Activated naive CD4-positive, alpha-beta T cell treated with anti-CD3 and anti-CD28 coated beads for 36 hours (primary cell): ENCODE measurements at places on chromosomes 1 and 21. TPM values are rescaled to one million over a fixed set of nuclear protein-coding genes. Genes with fewer than 3 reads are reported as not detected.

- H3K4me3 ChIP-seq, result no peak overlapping the region
- peaks cover 20% of the 10 kb centered on the region for H3K27me3 ChIP-seq
These were observed 3.0 kb downstream of the TENT5B start for GRCh38 chr1:27009601-27010197.

PLPPR4 gene
- not detected for total RNA-seq

NCF2 gene
- total RNA-seq, result 14.0 TPM

GRCh38 chr1:26321315-26322041 lies 3.7 kb downstream of the CD52 start:
- peak overlapping the region; percentile 90 for H3K27ac ChIP-seq
- DNase-seq, result peak; percentile 99
- H3K27me3 ChIP-seq, result no peaks in the 10 kb centered on the region
- H3K36me3 ChIP-seq, result peaks cover 8% of the 10 kb centered on the region

DNA sequence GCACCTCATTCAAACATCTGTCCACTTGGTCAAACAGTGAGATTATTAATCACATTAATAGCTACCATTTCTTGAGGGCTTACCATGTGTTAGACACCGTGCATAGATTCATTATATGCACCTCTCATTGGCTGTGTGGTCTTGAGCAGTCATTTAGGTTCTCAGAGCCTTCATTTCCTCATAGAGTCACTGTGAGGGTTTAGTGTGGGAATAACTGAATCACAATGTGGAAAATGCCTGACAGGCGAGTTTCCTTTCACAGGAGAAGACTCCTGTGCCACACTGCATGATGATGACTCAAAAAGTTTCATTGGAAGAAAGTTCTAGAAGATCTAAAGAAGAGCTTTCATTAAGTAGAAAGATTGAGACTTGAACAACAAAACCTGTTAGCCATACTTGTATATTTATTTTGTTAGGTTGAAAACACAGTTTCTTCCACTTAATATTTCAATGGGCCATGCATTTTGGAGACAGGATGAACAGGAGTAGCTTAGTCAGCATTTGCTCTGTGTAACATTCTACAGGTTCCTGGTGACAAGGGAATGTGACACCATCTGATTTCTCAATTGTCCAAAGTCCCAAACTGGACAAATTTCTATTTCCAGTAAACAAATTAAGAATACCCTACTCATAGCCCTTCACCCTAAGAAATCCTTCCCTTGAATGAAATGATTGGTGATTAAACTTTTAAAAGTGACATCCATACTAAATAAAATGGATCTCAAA lies 45.7 kb downstream of the FYB2 start:
- no peak overlapping the region for H3K27ac ChIP-seq
- H3K4me3 ChIP-seq, result no peak overlapping the region
- peaks cover 2% of the 10 kb centered on the region for H3K27me3 ChIP-seq
- no peak for DNase-seq
- no peaks in the 10 kb centered on the region for H3K36me3 ChIP-seq

DNAJC6 gene
- 2.0 TPM for total RNA-seq

- no peak overlapping the region for H3K27ac ChIP-seq
- H3K4me3 ChIP-seq, result no peak overlapping the region
- no peaks in the 10 kb centered on the region for H3K4me1 ChIP-seq
- no peaks in the 10 kb centered on the region for H3K27me3 ChIP-seq
- no peak for DNase-seq
- H3K36me3 ChIP-seq, result no peaks in the 10 kb centered on the region
These were observed 22.4 kb upstream of the AHCTF1 start for GRCh38 chr1:246954126-246954525.

GRCh38 chr1:89640440-89640839 lies 7.5 kb downstream of the LRRC8C start:
- no peak overlapping the region for H3K27ac ChIP-seq
- H3K4me1 ChIP-seq, result peaks cover 81% of the 10 kb centered on the region
- H3K36me3 ChIP-seq, result peaks cover 35% of the 10 kb centered on the region
- no peak overlapping the region for H3K4me3 ChIP-seq
- no peaks in the 10 kb centered on the region for H3K27me3 ChIP-seq
- no peak for DNase-seq

RGS5 gene
- total RNA-seq, result 2.8 TPM

DNA sequence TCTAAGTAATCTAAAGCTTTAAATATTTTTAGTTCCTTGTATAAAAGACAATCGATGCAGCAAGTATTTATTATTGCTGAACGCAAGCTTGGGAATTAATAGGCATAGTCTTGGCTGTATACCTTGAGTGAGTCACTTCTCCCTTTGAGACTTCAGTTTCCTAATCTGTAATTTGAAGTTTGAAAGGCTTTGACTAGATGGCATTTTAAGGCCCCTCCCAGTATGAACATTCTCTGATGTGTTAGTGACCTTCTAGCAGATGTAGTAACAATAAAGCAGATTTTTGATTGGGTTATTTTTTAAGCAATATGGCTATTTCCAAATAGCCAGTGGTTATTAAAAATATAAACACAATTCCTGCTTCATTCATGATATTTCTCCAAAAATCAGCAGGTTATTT lies 58.2 kb downstream of the DUSP10 start:
- no peaks in the 10 kb centered on the region for H3K27me3 ChIP-seq
- H3K27ac ChIP-seq, result no peak overlapping the region
- no peak for DNase-seq
- H3K36me3 ChIP-seq, result no peaks in the 10 kb centered on the region
- no peaks in the 10 kb centered on the region for H3K4me1 ChIP-seq

ENAH gene
- total RNA-seq, result 0.91 TPM

WDR64 gene
- not detected for total RNA-seq

SYCP1 gene
- not detected for total RNA-seq

DNA sequence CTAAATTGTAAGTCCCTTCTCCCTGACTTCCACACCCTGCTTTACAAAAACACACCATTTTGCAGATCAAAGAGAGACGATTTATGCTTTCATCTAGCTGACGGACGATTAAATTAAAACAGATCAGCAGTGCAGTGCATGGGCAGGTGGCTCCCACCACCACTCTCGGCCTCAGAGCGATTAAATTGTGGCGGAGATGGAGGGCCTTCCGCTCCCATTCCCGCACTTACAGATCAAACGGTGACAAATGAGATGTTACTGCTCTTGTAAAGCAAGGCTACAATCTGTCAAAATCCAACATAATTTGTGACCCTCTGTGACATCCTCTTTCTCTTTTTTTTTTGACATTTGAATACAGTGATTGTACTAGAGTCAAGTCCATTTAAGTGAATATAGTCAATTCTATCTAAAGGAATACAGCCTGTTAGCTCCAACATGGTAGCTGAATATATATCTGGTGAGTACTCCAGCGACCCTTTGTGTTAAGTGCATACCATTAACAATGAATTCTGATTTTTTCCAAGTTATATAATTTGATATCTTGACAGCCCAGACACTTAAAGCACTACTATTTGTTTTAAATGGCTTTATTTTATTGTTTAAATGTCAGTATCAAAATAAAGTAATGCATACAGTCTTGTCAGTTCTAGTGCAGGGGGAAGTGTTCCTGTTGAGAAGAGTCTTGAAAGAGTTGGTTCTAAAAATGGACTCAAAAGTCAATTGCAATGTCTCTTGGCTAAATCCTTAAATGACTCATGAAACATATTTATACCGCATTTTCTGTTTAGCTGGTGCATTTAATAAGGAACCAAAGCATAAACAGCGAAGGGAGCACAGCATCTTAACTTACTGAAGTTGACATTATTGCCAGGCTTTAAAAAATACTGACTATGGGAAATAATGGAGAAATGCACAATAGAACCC lies 109.0 kb downstream of the ESRRG start:
- no peaks in the 10 kb centered on the region for H3K36me3 ChIP-seq
- H3K4me3 ChIP-seq, result no peak overlapping the region
- no peak for DNase-seq
- no peaks in the 10 kb centered on the region for H3K4me1 ChIP-seq
- no peak overlapping the region for H3K27ac ChIP-seq

DNA sequence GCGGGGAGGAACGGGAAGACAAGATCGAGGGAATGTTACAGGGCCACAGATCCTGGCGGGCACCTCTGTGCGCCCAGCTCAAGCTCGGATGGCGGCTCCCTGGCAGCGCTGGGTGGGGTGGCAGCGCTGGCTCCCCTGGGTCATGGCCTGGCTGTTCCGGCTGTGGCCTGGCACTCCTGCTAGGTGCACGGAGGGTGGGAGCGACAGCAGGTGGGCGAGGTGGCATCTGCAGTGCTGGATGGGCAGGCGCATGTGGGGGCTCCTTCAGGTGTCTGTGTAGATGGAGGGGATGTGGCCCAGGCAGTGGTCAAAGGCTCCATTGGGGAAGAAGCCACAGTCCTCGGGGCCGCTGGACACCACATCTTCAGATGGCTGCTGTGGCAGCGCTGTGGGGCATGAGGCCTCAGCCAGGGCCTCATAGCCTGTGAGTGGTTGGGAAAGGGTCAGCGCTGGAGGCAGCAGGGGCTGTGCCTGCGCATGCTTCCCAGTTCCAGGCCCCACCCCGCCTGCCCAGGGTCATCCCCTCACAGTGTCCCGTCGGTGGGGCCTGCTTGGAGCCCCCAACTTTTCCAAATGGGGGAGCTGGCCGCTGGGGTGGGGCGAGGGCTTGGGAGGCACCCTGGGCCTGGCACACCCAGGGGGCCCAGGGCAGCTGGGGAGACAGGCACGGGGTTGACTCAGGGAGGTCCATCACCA lies 47.3 kb downstream of the DMRTB1 start:
- no peak for DNase-seq
- no peaks in the 10 kb centered on the region for H3K27me3 ChIP-seq
- no peak overlapping the region for H3K4me3 ChIP-seq

DNA sequence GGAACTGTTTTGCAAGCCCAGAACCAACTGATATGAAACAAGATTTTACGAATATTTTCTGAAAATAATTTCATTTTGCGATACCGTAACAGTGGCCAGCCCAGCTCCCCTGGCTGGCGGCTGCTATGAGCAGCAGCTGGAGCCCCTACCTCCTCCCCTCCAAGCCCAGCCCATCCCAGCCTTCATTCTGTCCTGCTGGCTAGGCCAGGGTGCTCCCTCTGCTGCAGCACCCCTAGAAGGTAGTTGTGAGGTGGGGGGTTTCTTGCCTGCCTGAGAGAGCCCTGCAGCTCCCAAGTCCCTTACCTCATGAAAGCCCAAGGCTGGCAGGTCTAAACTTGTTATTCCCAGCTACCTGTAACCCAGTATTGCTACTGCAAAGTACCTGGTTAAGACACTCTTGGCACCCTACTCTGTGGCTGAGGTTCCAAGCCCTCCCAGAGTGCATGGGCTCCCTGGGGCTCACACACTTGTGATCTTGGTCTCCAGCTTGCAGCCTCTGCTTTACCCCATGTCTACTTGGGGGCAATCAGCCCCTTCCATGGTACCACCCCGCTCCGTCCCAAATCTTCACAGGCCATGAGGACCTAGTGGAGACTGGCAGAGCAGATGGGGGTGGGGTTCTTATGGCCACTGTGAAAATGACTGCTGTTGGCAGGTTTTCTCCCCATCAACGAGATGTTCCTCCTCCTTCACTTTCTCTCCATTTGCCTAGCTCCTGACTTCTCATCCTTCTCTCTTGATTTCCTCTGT lies 239.8 kb downstream of the TRABD2B start:
- H3K36me3 ChIP-seq, result no peaks in the 10 kb centered on the region
- no peak overlapping the region for H3K27ac ChIP-seq
- no peak for DNase-seq
- H3K27me3 ChIP-seq, result peaks cover 4% of the 10 kb centered on the region
- H3K4me3 ChIP-seq, result no peak overlapping the region

DNA sequence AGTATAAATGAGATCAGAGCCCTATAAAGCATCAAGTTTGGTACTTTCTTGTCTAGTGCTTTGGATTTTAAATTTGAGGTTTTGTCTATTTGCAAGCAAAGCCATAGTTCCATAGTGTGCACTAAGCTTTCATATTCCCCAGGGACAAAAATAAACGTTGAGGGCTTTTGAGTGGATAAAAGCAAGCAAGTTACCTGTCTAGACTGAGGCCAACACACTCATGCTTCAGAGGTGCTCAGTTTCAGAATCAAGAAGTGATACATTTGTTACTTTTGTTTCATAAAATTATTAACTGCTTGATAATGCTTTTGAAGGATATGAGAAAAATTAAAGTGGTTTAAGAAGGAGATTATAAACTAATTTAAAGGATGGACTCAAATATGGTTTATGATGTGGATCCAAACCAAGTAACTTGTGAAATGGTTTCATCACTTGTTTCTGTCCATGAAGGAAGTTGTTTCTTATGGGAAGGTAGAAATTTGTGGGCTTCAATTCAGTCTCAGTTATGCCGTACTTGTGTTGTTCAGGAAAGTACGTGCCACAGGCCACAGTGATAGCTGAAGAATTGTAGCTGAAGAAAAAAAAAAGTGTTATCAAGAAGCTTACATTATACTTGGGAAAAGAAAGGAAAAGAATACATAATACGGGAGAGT lies 71.2 kb downstream of the CHRM3 start:
- no peaks in the 10 kb centered on the region for H3K36me3 ChIP-seq
- H3K4me3 ChIP-seq, result peak overlapping the region; percentile 25
- H3K27me3 ChIP-seq, result no peaks in the 10 kb centered on the region
- H3K27ac ChIP-seq, result peak overlapping the region; percentile 37

GRCh38 chr21:46154155-46154954 lies 1.0 kb downstream of the FTCD start:
- no peak for DNase-seq
- no peak overlapping the region for H3K27ac ChIP-seq
- no peaks in the 10 kb centered on the region for H3K27me3 ChIP-seq
- no peaks in the 10 kb centered on the region for H3K36me3 ChIP-seq
- H3K4me3 ChIP-seq, result no peak overlapping the region

CENPL gene
- total RNA-seq, result 31.9 TPM

GRCh38 chr1:116078699-116079223 lies 32.4 kb upstream of the MAB21L3 start:
- no peaks in the 10 kb centered on the region for H3K4me1 ChIP-seq
- H3K27me3 ChIP-seq, result peaks cover 4% of the 10 kb centered on the region
- no peak for DNase-seq

PPCS gene
- total RNA-seq, result 47.4 TPM

GRCh38 chr21:42705746-42706374 lies 52.4 kb downstream of the PDE9A start:
- no peaks in the 10 kb centered on the region for H3K27me3 ChIP-seq
- H3K4me1 ChIP-seq, result no peaks in the 10 kb centered on the region
- no peak overlapping the region for H3K4me3 ChIP-seq
- no peak for DNase-seq
- H3K36me3 ChIP-seq, result no peaks in the 10 kb centered on the region

DNA sequence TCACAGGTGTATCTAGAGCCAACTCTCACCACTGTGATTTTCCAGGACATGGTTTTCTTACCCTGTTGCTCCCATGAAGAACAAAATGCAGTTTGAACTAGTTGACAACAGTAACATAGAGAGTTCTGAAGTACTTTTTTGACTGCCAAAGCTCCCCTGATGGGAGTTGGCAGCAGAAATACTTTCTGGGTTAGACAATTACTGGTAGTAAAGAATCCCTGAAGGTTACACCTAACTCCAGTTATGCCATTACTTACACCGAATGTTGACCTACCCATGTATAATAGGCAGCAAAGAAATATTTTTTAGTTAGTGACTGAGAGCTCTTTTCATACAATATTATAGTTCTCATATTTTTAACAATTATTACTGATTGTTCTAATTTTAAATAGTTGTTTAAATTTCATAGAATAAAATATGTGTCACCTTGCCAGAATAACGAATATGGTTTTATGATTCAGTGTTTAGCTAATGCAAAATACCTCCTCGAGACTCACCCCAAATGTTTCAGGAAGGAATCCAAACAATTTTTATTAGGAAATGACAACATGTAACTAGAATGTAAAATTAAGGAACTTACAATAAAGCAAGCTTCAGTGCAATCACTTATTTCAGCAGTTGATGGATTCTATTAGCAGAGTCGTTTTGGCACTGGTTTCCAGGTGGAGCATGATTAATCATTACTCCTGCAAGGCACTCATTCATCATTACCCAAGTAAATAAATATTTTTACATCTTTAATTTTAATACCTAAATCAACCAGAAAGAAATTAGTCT lies 237.6 kb downstream of the MRPL39 start:
- H3K4me1 ChIP-seq, result peaks cover 8% of the 10 kb centered on the region
- H3K27me3 ChIP-seq, result peaks cover 14% of the 10 kb centered on the region
- no peak for DNase-seq
- H3K27ac ChIP-seq, result no peak overlapping the region
